ENCODE measurements at places on chromosomes 4 and X. TPM values are rescaled to one million over a fixed set of nuclear protein-coding genes. Genes with fewer than 3 reads are reported as not detected.
A peak's percentile ranks its signal among the peaks of the same experiment; 100 is the strongest.

DNA sequence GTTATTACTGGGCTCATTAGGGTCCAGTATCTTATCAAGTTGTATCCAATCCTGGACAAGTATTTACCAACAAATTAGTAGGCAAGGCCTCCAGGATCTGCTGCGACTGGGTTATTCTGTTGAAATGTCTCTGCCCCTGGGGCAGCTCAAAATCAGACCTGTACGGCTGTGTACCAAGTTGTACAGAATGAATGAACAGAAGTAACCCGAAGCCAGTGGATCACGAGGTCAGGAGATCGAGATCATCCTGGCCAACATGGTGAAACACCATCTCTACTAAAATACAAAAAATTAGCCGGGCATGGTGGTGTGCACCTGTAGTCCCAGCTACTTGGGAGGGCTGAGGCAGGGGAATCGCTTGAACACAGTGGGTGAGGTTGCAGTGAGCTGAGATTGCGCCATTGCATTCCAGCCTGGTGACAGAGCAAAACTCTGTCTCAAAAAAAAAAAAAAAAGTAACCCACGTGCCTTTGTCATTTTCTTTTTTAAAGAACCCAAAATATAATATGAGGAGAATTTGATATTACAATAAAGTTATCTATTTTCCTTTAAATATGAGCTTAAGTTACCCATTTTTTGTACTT is 127.3 kb downstream of the CBR4 start:
- DNase-seq = peak; percentile 78

DNA sequence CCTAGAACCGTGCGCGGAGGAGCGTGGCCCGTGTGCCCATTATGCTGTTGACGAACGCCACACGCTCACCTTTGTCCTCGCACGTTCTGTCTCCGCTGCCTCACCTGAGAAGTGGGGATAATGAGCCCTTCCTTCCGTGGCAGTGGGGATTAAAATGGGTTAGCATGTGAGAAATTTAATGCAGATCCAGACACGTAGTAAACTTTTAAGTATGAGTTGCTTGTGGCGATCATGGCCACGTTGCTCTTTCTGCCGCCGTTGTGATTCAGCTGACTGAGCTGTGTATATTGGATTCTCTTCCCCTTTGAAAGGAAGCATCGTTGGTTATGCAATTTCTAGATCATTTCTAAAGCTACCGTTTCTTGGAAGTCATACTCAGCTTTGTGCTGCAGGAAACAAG is 16.5 kb downstream of the TBC1D14 start:
- no peak for DNase-seq

GRCh38 chrX:6666624-6667023 is 131.7 kb upstream of the VCX3A start:
- no peak for DNase-seq

- no peak for DNase-seq
These were observed 19.8 kb downstream of the TSPAN5 start for GRCh38 chr4:98638661-98639060.

GRCh38 chrX:109294097-109294814 is 187.6 kb downstream of the GUCY2F start:
- DNase-seq = peak; percentile 6

- no peak for DNase-seq
These were observed 8.3 kb upstream of the SRPK3 start for GRCh38 chrX:153772316-153773217.

- peak; percentile 56 for DNase-seq
These were observed 38.2 kb downstream of the MAGED1 start for GRCh38 chrX:51931566-51932150.

DNA sequence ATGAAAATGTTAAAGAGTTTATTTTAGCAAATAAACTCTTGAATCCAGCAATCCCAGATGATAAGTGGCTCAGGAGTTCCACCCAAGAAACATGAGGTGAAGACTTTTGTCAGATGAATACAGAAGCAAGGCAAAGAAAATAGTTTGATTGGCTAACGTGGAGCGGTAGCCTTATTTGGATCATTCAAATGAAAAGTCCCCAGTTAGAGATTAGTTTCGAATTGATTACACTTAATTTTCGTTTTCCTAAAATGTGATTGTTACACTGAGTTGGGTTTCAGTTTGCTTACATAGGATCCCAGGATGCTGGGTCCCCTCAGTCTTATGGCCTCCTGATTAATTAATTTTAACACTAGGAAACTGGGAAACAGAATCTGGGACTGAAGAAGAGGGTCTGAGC is 76.4 kb upstream of the RPA4 start:
- DNase-seq = no peak

- DNase-seq = no peak
These were observed 101.9 kb downstream of the ARHGAP10 start for GRCh38 chr4:147833741-147834140.

GRCh38 chr4:498328-498904 is 540 bp downstream of the ZNF721 start:
- no peak for DNase-seq

DNA sequence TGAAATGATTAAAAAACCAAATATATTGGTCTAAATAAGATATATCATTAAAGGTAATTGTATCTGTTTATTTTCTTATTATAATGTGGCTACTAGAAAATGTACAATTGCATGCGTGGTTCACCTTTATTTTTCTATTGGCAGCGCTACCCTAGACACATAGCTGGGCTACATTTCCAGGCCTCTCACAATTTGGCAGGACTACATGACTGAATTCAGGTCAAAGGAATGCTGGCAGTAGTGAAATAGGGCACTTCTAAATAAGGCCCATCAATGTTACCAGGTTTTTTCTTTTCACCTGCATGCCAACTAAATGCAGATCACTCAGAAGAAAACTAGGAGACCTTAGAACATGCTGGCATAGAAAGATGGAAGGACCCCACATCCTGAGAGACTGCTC is 1072.9 kb upstream of the SLIT2 start:
- no peak for DNase-seq

GRCh38 chr4:158776106-158776505 is 7.3 kb downstream of the FNIP2 start:
- no peak for DNase-seq

- DNase-seq = peak; percentile 39
These were observed 1.7 kb upstream of the USP53 start for GRCh38 chr4:119210775-119211174.

GRCh38 chr4:118969359-118969758 is 80.7 kb downstream of the SYNPO2 start:
- peak; percentile 91 for DNase-seq

GRCh38 chr4:56850910-56851309 is 29.4 kb upstream of the SPINK2 start:
- DNase-seq = no peak

DNA sequence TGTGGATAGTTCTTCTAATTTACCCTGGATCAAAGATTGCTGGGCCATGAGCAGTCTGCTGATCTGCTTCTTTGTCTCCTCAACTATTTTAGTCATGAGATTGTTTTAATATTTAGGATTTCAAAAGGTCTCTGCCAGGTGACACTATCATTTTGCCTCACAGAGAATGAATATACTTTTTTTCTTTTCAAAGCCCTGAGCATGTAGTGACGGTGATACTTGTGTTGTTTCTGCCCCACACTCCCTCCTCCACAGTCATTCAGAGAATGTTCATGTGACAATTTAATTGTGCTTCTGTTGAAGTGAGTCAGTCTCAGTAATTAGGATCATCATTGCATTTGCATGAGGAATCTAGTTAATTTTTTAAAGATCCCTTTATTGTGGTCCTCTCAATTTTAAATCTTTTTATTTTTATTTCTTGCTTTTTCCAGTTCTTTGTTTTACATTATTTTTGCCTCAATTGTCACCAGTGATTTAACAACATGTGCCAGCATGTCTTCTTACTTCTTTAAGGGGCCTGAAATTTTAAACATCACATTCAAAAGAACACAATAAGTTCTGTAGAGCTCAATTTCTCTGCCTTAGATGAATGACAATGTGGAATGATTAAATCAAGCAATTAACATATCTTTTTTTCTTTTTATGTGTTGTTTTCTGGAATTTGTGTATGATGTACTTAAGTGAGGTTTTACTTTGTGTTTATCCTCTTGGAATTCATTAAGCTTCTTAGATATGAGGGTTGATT is 12.3 kb downstream of the MMRN1 start:
- no peak for DNase-seq

DNA sequence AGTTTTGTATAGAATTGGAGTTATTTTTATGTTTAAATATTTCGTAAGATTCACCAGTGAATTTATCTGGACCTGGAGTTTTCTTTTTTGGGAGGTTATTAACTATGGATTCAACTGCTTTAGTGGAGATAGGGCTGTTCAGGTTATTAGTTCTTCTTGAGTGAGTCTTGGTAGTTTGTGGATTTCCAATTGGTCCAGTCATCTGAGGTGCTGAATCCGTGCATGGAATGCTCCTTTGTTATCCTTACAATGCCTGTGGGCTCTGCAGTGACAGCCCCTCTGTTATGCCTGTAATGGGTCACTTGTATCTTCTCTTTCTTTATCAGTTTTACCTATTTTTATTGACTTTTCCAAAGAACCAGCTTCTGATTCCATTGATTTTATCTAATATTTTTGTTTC is 15.4 kb upstream of the NKX1-1 start:
- DNase-seq = no peak

- DNase-seq = no peak
These were observed 205.5 kb upstream of the MBNL3 start for GRCh38 chrX:132694382-132694781.

DNA sequence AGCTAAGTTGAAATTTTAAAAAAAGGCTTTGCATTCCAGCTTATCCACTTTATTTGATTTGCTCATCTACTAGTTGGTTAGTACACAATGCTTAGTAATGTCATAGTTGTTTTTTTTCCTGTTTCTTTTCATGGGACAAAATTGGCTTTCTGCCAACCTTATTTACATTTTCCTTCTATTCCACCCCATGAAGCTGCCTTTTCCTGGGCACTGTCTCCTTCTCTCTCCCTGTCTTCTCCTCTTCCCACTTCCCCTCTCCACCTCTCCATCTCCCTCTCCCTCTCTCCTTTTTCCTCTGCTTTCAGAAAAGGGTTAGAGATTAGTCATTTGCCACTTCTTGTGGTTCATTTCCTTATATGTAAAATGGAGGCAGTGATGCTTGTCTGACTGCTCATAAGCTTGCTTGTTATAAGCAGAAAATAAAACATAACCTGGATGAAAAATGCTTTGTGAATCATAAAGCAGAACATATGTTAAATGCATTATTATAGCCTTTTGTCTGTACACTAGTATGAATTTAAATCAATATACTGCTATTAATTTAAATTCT is 181.9 kb downstream of the CEP135 start:
- DNase-seq = no peak

GRCh38 chr4:130054908-130055307 is 959.0 kb downstream of the C4orf33 start:
- no peak for DNase-seq

- no peak for DNase-seq
These were observed 17.2 kb upstream of the SFRP2 start for GRCh38 chr4:153806073-153806472.

- DNase-seq = no peak
These were observed 163.6 kb downstream of the FBXO8 start for GRCh38 chr4:174119830-174120229.

GRCh38 chr4:184861047-184861446 is 35.3 kb upstream of the ACSL1 start:
- DNase-seq = no peak

- DNase-seq = peak; percentile 47
These were observed 48.4 kb upstream of the SLC7A3 start for GRCh38 chrX:70979136-70979762.

The SPANXN4 gene
- not detected for total RNA-seq

The NEUROG2 gene
- not detected for total RNA-seq

The GALNTL6 gene
- not detected for total RNA-seq

The MYOZ2 gene
- 0.74 TPM for total RNA-seq

The SLC9A6 gene
- total RNA-seq = 18.6 TPM

The SASH3 gene
- not detected for total RNA-seq

The PDHA1 gene
- 195 TPM for total RNA-seq

The SPANXC gene
- total RNA-seq = not detected

The KCNE5 gene
- 0.36 TPM for total RNA-seq

Measured in fibroblast of the aortic adventitia (primary cell).